Neuronal stem cell (in vitro differentiated cells): ENCODE measurements at places on chromosomes 6 and 20.

DNA sequence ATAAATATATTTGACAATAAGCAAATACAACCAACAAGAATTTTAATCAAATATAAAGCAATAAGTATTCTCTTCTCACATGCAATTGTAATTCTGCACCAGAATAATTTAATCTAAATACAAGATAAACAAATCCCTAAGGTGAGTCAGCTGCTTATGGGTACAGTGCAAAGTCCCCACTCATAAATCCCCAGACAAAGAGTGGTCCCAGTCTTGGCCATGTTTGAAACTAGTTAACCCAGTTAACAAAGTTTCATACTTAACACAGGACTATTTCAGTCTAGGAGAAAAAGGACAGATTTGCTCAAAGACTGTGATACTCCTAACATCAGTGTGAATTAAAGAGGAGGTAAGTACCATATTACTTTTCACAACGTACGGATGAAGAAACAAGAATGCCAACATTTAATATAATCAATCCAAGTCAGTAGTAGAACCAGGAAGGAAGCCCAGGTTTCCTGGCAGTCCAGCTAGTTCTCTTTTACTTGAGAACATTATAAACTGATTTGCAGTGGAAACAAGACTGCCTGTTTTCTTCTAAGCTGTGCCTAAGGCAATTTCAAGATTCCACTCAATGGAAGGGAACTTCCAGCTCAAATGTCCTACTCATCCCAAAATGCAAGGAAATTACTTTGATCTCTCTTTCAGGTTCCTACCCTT is 10.4 kb downstream of the SAMD3 start:
- H3K27ac ChIP-seq, result no peak overlapping the region
- DNase-seq, result no peak
- H3K4me1 ChIP-seq, result no peaks in the 10 kb centered on the region
- H3K36me3 ChIP-seq, result no peaks in the 10 kb centered on the region

GRCh38 chr6:797479-798077 is 104.6 kb upstream of the EXOC2 start:
- peak; percentile 39 for DNase-seq
- no peak overlapping the region for H3K4me3 ChIP-seq
- peaks cover 11% of the 10 kb centered on the region for H3K27me3 ChIP-seq
- no peak overlapping the region for H3K27ac ChIP-seq

DNA sequence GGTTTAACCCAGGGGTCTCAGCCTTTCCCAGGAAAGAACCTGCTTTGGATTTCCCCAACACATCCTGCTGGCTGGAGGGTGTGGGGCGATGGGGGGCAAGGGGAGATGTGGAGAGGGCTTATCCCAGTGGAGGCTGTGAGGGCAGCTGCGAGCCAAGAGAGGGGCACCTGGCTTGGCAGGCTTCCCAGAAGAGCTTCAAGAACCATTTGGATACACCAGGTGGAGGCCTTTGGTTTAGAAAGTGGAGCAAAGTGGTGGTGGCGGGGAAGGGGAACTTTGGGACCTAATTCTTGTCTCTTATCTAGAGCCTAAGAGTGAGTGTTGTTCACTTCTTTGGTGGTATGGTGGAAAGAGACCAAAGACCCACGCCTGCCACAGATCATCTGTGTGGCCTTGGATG is 12.4 kb downstream of the CD40 start:
- H3K36me3 ChIP-seq, result no peaks in the 10 kb centered on the region
- H3K27me3 ChIP-seq, result peaks cover 2% of the 10 kb centered on the region
- no peak overlapping the region for H3K27ac ChIP-seq
- H3K4me1 ChIP-seq, result no peaks in the 10 kb centered on the region
- H3K4me3 ChIP-seq, result no peak overlapping the region

GRCh38 chr6:34051331-34051919 is 94.5 kb downstream of the GRM4 start:
- no peaks in the 10 kb centered on the region for H3K36me3 ChIP-seq
- no peak for DNase-seq
- peaks cover 15% of the 10 kb centered on the region for H3K4me1 ChIP-seq
- no peak overlapping the region for H3K27ac ChIP-seq

DNA sequence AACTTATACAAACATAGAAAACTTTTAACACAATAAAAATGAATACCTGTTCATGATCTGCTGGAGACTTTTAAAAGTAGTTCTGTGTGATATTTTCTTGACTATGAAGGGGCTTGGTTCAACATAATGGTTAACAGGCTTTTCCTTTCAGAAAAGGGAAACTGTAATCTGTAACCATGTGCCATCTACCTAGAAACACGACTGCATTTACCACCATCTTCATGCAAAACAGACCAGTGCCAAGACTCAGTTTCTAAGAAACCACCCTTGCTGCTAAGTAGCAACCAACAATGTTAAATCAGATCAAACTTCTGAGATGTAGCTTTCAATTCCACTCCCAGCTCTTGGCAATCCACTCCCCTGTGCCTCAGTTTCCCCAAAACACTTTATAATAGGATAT is 15.7 kb downstream of the STAU1 start:
- no peak overlapping the region for H3K4me3 ChIP-seq
- H3K4me1 ChIP-seq, result peaks cover 5% of the 10 kb centered on the region
- peaks cover 2% of the 10 kb centered on the region for H3K36me3 ChIP-seq
- no peak overlapping the region for H3K27ac ChIP-seq
- DNase-seq, result no peak
- no peaks in the 10 kb centered on the region for H3K27me3 ChIP-seq

GRCh38 chr6:44681761-44682160 is 294.3 kb downstream of the CDC5L start:
- H3K4me1 ChIP-seq, result peaks cover 9% of the 10 kb centered on the region
- H3K4me3 ChIP-seq, result no peak overlapping the region
- H3K27me3 ChIP-seq, result no peaks in the 10 kb centered on the region
- H3K36me3 ChIP-seq, result no peaks in the 10 kb centered on the region

GRCh38 chr6:21504790-21505189 is 88.8 kb upstream of the SOX4 start:
- no peaks in the 10 kb centered on the region for H3K27me3 ChIP-seq
- no peaks in the 10 kb centered on the region for H3K36me3 ChIP-seq
- H3K4me1 ChIP-seq, result no peaks in the 10 kb centered on the region
- no peak for DNase-seq
- H3K27ac ChIP-seq, result no peak overlapping the region

DNA sequence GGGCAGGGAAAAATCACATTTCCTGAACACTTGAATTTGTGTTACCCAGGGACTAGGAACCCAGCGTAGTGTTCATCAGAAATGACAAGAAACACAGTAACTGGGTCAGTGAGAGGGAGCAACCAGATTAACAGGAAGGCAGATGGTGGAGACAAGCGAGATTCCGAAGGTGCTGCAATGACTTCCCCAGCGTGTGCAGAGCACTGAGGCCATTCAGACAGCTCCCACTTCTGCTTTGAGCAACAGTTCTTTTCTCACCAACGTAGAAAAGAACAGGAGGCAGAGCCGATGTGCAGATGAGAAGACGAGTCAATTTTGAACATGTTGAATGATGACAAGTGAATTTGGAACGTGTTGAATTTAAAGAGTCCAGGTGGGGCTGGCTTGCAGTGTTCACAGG is 63.1 kb upstream of the IFNGR1 start:
- H3K27ac ChIP-seq, result no peak overlapping the region
- no peak overlapping the region for H3K4me3 ChIP-seq
- H3K27me3 ChIP-seq, result peaks cover 20% of the 10 kb centered on the region
- no peaks in the 10 kb centered on the region for H3K36me3 ChIP-seq
- DNase-seq, result no peak

DNA sequence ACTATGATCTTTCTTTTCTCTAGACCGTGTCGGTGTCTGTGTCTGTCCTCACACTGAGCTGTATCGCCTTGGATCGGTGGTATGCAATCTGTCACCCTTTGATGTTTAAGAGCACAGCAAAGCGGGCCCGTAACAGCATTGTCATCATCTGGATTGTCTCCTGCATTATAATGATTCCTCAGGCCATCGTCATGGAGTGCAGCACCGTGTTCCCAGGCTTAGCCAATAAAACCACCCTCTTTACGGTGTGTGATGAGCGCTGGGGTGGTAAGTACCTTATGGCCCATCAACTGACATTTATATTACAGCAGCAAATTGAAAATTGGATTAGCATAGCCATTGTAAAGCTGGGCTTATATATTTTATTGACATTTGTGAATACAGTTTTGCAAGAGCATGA is 72.2 kb upstream of the GFRAL start:
- DNase-seq, result no peak
- H3K27ac ChIP-seq, result no peak overlapping the region
- no peaks in the 10 kb centered on the region for H3K4me1 ChIP-seq
- peak overlapping the region; percentile 5 for H3K4me3 ChIP-seq

DNA sequence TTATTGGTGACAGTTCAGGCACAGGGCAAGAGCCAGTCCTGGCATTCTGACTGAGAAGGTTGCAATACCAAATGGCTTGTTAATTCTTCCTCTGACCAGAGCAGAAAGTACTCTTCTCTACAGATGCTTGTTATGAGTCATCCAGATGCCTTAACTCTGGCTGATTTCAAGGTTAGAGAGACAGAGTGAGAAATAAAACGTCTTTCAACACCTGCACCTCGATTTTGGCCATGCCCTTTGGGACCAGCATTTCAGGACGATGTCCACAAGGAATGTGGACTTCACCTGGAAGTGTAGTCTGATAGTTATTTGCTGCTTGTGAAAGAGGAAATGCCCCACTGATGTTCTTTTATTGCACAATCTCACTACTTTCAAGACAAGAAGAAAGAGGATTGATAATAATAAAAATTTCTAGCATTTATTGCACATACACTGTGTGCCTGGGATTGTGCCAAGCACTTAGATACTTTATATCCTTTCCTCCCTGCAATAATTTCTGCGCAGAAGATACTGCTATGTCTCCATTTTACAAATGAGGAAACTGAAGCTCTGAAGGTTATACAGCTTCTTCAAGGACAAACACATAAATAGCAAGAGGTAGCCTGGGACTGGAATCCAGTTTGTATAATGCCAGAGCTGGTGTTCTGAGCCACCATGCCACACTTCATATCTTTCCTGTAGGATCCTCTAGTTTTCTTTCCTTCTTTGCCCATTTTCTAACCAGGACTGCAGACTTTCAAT is 33.5 kb upstream of the MCM3 start:
- no peak for DNase-seq
- H3K4me1 ChIP-seq, result no peaks in the 10 kb centered on the region
- H3K27ac ChIP-seq, result no peak overlapping the region
- H3K27me3 ChIP-seq, result no peaks in the 10 kb centered on the region
- no peaks in the 10 kb centered on the region for H3K36me3 ChIP-seq
- no peak overlapping the region for H3K4me3 ChIP-seq

DNA sequence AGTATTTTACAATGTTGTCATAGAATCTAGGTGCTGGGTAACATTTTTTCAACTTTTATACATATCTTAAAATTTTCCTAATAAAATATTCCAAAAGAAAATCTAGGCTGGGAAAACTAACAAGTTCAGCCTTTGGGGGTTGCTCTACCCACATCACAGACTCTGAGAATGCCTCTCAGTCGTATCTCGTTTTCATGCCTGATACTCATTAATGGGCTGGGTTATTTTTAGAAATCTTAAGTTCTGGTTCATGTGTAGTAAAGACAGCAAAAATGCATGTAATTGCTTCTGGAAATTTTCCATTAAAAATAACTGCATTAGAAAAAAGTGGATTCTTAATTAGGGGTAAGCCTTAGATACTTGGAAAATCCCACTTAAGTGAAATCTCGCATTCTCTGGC is 149.3 kb downstream of the SLC24A3 start:
- no peaks in the 10 kb centered on the region for H3K27me3 ChIP-seq
- no peak overlapping the region for H3K27ac ChIP-seq
- H3K4me3 ChIP-seq, result no peak overlapping the region
- H3K36me3 ChIP-seq, result no peaks in the 10 kb centered on the region
- H3K4me1 ChIP-seq, result no peaks in the 10 kb centered on the region

DNA sequence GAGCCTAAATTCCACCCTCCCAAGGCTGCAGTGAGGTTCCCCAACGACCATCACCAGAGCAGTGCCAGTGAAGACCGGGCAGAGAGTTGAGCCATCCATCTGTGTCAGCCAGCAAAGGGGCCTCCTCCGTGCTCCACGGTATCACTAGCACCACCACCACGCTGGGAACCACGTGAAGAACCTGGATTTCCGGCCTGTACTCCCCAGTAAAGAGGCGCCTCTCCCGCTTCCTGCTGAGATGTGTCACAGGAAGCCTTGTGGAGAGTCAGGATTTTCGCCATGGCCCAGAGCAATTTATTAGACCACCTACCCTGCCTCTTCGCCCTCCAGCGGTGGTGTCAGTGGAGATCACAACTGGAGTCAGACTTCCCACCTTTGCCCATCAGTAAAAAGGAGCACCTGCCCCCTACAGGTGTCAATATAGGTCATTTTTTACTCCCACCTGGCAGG is 28.8 kb downstream of the CPXM1 start:
- no peaks in the 10 kb centered on the region for H3K4me1 ChIP-seq
- H3K27me3 ChIP-seq, result no peaks in the 10 kb centered on the region
- no peak overlapping the region for H3K27ac ChIP-seq
- no peaks in the 10 kb centered on the region for H3K36me3 ChIP-seq
- no peak overlapping the region for H3K4me3 ChIP-seq

DNA sequence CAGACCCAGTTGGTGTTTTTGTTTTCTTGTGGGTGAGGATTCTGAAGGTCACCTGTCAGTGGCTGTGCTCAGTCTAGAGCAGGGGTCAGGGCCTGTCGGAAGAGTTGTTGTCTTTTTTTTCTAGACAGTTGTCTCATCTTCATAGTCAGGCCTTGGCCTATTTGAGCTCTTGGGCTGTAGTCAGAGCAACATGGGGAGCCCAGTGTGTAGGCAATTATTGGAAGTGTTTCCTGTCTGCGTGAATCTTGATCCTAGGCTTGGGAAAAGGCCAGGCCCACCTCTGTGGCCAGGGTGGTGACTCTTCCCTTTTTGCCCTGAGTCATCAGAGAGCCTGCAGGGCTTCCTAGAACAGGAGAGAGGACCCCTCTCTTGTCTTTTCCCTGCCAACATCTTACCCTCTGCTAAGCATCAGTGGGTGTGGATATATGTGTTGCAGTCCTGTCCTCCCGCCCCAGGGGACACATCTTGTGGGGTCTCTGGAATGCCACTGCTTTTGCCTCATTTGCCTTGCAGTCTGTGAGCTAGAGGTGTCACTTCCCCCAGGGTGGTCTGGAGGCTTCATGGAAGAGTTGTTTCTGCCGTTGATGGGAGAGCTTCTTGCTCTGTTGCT is 11.4 kb downstream of the TJAP1 start:
- no peak overlapping the region for H3K27ac ChIP-seq
- DNase-seq, result no peak
- H3K36me3 ChIP-seq, result no peaks in the 10 kb centered on the region
- no peaks in the 10 kb centered on the region for H3K27me3 ChIP-seq
- H3K4me1 ChIP-seq, result no peaks in the 10 kb centered on the region

DNA sequence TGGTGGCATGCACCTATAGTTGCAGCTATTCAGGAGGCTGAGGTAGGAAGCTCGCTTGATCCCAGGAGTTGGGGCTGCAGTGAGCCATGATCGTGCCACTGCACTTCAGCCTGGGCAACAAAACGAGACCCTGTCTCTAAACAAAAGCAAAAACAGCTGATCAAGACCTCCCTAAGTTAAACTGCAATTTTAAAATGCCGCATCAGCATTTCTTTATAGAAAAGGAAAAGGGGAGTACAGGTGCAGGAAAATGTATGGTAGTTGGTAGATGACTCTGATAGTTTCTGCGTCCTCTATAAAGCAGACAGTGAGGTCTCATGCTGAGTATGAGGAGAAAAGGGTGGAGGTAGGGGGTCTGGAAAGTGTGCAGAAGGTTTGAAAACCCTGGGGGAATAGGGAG is 8.9 kb upstream of the TBCC start:
- no peak for DNase-seq
- H3K36me3 ChIP-seq, result no peaks in the 10 kb centered on the region
- no peak overlapping the region for H3K27ac ChIP-seq
- H3K27me3 ChIP-seq, result no peaks in the 10 kb centered on the region

- peaks cover 9% of the 10 kb centered on the region for H3K4me1 ChIP-seq
- H3K4me3 ChIP-seq, result no peak overlapping the region
- no peaks in the 10 kb centered on the region for H3K27me3 ChIP-seq
- H3K36me3 ChIP-seq, result peaks cover 87% of the 10 kb centered on the region
These were observed 8.3 kb downstream of the WRNIP1 start for GRCh38 chr6:2773449-2773848.
